ENCODE measurements at places on chromosomes 4 and X.

DNA sequence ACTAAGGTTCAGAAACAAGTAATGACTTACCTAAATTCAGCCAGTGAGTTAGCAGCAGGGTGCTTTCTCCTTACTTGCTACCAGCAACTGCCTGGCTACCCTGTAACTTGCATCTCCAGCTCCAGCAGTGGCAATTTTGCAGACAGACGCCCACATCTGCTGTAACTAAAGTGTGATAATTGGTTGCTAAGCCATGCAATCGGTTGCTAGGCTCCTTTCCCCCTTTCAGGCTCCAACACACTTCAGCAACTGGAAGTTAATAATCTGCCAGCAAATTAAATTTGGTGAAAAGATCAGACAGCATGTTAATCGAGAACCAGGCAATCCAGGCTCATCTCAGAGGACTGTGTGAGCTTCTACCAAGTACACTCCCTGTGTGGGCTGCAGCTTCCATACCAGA, 24.2 kb upstream of the ARHGEF9 start:
- no peak for DNase-seq

DNA sequence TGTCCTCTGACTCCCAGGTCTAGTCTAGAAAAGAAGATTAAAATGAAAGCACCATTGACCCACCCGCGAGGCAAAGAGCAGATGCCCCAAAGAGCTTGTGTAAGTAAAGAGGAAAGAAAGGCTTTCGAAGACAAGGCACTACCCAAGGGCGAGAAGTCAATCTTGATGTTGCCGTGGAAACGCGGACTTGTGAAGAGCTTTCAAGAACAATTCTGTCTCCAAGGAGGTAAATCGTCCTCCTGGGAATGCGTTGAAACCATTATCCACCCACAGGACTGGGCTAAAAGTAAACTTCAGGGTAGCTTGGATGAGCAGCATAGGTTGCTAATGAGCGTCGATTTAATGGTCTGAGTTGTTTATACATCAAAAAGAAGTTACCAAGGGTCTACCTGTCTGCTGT, 189.3 kb downstream of the DHRSX start:
- DNase-seq = no peak

- DNase-seq = no peak
These were observed 5.6 kb downstream of the TASL start for GRCh38 chrX:30572004-30572403.

- DNase-seq = no peak
These were observed 16.9 kb downstream of the CTAG1B start for GRCh38 chrX:154602226-154602625.

DNA sequence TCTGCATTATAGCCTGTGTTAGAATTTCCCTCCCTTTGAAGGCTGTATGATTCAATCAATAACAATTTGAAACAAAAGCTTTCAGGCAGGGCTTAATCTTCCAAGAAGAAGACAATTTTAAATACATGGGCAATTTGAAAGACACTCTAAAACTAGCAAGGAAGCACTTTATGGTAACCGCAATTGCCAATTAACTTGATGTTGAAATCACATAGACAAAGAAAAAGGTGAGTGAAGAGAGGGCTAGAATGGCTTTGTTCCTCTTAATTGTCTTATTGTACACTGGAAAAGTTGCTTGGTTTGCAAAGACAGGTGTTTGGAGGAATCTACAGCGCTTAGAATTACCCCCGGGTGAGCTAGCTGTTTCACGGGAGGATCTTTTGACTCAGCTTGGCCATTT, 74.4 kb upstream of the PRKX start:
- no peak for DNase-seq

GRCh38 chrX:115898382-115899001, 272.1 kb upstream of the AGTR2 start:
- no peak for DNase-seq
